ENCODE measurements at places on chromosomes 2 and 18. TPM values are rescaled to one million over a fixed set of nuclear protein-coding genes. Genes with fewer than 3 reads are reported as not detected.
A peak's percentile ranks its signal among the peaks of the same experiment; 100 is the strongest.

GRCh38 chr2:179454443-179455171, 190.0 kb upstream of the SESTD1 start:
- peak; percentile 44 for DNase-seq

GRCh38 chr18:71105078-71105819, 816.4 kb downstream of the SOCS6 start:
- no peak for DNase-seq

DNA sequence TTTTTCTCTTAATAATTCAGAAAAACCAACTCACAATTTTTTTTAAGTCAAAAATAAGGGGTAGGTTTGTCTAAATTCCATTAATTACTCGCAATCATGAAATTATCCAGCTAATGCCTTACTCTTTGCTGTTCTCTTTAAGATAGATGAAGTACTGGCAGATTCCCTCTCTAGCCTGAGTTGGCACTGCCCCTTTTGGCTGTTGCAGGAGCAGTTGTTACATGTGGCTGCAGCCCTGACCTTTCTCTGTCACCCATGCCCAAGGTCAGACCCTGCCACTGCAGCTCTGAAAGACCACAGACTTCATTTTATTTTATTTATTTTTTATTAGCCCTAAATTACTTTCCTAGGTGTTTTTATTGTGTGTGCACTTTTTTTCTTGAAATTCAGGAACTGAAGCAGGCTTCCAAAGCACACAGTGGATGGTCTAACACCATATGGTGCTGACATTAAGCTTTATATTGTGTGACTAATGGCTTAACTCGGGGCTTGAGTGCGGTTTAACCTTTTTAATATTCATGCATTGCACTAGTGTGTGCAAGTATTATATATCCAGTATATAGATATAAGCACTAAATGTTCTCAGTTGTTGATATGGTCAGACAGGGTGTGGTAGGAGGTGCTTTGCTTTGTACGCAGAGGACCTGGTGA, 313.0 kb downstream of the CDH2 start:
- DNase-seq = no peak

DNA sequence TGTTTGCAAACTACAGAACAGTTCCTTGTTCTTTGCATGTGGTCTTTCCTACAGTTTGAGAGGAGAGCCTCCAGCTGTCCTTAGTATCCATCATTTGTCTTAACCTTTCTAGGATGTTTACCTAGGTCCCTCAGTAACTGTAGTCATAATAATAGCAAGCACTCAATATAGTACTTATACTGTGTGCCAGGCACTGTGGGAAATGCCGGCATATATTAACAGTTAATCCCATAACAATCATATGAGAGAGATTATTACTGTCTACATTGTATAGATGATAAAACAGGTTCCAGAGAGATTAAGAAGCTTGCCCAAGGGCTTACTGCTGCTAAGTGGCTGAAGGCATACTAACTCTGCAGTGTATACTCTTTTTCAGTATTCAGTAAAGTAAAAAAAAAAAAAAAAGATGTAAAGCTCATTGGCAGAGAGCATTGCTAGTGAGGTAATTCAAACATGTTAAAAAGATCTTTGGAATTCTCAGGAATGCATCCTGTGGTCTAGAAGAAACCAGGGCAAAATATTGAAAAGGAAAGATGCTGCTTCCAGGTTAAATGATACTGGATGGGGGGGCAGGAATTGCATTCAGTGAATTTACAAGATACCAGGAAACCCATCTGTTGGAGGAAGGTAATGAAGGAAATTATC, 72.3 kb downstream of the SPTBN1 start:
- no peak for DNase-seq

GRCh38 chr2:169397697-169398096, 35.4 kb upstream of the LRP2 start:
- no peak for DNase-seq

- DNase-seq = no peak
These were observed 221.1 kb upstream of the TPO start for GRCh38 chr2:1192121-1192520.

DNA sequence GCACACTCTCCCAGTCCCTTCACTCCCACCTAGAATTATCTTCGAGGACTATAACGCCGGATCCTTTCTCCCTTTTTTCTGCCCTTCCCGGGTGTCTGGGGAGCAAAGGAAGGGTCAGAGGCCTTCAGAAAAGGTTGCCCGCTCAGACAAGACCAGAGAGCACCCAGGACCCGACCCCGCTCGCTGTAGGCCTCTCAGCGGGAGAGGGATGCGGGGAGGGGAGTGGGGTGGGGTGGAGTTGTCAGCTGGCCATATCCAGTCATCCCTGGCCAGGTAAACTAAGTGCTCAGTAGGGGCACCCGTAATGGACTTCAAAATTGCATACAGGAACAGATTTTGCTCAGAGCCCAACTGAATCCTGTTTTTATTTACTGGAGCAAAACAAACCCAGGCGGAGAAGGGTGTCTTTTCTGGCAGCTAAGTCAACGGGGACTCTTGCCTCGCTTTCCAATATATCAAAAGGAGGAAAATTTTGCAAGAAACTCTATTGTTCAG, 65.0 kb downstream of the NOL4 start:
- no peak for DNase-seq

DNA sequence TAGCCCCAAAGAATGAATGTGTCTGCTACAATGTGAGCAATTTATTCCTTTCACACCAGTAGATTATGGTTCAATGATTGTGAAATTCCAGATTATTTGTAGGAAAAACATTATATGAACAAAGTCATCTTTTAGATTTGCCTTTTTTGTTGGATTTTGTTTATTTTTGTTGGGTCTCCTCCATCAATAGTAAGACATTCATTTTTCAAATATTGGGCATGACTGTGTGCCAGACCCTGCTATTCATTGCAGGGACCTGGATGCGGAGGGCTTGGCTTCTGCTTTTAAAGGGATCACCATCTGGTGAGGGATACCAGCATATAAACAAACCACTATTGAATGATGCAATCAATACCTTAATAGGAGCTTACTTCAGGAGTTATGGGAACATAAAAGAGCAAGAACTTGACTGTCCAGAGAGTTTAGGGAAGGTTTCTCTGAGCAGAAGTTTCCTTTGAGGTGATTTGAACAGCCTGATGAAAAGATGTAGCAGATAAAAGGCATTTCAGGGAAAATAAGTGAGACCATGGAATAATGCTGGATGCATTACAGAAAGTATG, 486.7 kb downstream of the EPHA4 start:
- DNase-seq = no peak

GRCh38 chr2:132811148-132811915, 141.3 kb upstream of the LYPD1 start:
- DNase-seq = no peak

GRCh38 chr2:169065422-169065821, 3.9 kb upstream of the DHRS9 start:
- no peak for DNase-seq

DNA sequence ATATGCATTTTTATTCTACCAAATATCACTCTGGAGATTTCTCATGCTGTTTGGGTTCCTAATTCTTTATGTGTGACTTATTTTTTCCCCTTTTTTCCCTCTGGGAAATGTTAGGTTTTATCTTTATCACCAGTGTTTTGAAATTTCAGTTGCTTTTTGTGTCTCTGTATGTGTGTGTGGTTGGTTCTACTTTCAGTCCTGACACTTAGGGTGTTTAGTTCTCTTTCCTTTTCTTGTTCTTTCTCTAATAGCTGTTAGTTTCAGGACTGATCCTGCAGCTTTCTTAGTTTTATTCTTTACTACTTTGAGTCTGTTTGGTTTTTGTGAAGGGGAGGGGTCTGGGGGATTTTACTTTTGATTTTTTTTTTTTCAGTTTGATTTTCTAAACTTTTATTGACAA, 23.1 kb downstream of the PPM1B start:
- DNase-seq = no peak

GRCh38 chr2:53436882-53437281, 330.7 kb upstream of the CHAC2 start:
- DNase-seq = no peak

DNA sequence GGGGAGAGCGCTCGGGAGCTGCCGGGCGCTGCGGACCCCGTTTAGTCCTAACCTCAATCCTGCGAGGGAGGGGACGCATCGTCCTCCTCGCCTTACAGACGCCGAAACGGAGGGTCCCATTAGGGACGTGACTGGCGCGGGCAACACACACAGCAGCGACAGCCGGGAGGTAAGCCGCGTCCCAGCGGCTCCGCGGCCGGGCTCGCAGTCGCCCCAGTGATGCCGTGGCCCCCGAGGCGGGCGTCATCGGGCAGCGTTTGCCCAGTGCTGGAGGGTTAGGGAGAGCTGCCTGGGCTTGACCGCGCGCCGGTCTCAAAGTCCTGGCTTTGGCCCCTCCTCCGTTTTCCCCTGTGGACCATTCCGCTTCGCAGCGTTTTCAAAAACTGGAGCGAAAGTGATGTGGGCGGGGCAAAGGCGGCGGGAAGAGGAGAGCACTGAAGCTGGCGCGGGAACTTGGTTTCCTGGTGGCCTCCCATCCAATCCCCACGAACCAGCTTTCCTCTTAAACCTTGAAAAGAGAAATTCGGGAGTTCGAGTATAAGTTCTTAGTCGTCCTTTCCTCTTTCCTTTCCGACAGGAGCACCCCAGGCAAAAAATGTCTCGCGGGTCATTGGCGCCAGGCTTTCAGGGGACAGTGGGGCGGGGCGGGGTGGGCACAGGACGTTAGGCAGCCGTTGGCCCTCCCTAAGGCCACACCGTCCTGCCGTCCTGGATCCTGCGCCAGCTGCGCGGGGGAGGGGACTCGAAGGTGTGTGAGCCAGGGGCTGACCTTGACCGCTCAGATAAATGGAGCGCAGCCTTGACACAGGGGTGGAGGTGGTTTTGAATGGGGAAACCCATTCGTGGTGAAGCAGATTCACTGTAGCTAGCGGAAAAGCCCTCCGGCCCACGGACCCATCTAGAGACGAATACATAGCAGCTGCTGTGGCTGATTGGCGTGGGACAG, 821 bp downstream of the TYMS start:
- DNase-seq = peak; percentile 42

GRCh38 chr2:9102861-9103662, 99.6 kb upstream of the MBOAT2 start:
- no peak for DNase-seq

DNA sequence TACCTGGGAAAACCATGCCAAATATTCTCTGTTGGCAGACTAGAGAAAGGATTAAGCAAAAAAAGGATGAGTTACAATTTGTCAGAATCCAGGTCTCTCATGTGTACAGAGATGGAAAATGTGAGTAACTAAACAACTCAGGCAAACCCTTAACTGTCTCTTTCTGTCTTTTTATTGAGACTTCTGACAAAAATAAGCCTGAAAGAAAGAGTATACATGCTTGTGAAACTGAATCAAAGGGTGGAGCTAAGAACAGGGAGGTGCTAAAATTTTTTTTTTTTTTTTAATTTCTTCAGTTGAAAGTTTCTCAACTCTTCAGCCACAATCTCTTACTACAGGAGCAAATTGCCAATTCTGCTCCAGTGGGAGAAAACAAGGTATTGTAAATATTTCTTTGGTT, at the start of gene SERPINB10:
SERPINB10 (plus strand) TSS at position 295 of the 400 bp plus-strand sequence. CDS start 7,553 bp downstream, outside the sequence.
- DNase-seq = no peak

DNA sequence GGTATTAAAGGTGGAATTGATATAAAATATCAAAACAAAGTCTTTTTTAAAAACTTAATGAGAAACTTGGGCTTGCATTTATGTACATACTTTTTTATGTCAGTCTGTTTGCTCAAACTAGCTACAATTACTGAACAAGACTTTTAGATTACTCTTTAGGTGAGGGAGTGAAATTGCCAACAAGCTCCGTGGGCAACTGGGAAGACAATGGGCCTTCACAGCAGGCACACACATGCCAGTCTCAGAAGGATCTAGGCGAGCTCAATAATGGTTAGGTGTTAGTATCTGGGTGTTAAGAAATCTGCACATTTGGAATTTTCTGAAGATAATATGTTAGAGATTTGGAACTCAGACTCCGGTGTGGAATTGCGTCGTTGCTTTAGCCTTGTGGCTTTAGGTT, 23.0 kb upstream of the MAL start:
- DNase-seq = no peak

- DNase-seq = no peak
These were observed 146.0 kb upstream of the SOX11 start for GRCh38 chr2:5546181-5546580.

DNA sequence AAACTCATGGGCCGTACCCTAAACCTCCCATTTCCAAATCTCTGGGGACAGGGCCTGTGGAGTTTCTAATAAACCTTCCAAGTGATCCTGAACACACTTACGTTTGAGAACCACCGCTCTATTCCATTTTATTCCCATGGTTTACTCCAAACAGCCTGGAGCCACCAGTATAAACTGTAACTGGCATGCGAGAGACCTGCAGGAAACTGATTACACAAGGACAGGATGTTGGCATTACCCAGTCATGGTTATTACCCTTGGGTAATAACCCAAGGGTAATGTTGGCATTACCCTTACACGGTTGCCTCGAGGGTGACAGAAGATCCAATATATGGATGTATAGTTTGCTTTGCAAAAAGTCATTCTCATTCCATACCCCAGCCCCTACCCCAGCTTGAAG, 37.0 kb upstream of the YPEL5 start:
- no peak for DNase-seq

GRCh38 chr2:2320486-2321199, 10.4 kb downstream of the MYT1L start:
- DNase-seq = no peak

DNA sequence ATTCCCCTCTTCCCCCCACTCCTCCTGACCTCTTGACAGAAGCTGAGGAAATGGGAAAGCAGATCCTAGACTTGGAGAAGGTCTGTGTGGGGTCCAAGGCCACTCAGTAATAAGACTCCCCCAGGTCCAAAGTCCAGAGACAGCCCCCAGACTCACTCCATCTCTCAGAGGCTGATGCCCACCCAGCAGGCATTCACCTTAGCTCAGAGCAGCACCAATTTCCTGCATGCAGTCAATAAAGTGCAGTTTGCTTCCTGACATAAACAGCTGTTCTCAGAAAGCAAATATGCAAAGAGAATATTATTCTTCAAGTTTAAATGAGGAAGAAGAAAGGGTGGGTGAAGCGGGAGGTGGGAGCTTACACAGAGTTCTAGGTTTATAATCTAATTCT, 84.1 kb upstream of the RTN4 start:
- no peak for DNase-seq

- DNase-seq = no peak
These were observed 9.0 kb downstream of the TMEM214 start for GRCh38 chr2:27041752-27042151.

DNA sequence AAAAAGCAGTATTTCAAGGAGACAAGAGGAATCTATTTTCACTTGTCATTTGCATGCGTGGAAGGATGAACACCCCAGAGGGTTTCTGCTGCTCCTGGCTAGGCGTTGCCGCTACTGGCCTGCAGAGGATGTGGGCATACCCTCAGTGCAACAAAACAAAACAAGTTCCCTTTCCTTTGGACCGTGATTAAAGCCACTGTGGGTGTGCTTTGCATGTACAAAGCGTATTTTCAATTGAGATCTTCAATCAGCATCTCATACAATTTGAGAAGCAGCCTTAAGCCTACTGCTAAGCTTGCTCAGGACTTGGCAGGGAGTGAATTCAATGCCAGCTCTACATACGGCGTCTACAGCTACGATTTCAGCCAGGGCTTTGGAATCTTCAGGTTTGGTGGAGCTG, 298.4 kb downstream of the LPIN1 start:
- DNase-seq = no peak

- DNase-seq = no peak
These were observed 96.1 kb upstream of the LMAN1 start for GRCh38 chr18:59454909-59455727.

Gene ARHGAP15
- total RNA-seq = not detected

Gene ANKRD29
- total RNA-seq = 0.58 TPM

Gene PCARE
- total RNA-seq = not detected

Gene CAPN14
- total RNA-seq = 0.15 TPM

Gene GATA6
- total RNA-seq = 18.1 TPM

Gene ZBTB7C
- total RNA-seq = 0.06 TPM

Gene PLGLB2
- total RNA-seq = 0.99 TPM

Gene TEX44
- not detected for total RNA-seq

Gene DPP10
- not detected for total RNA-seq

Gene IRS1
- 4.0 TPM for total RNA-seq

Gene FAM210A
- total RNA-seq = 9.9 TPM

Gene GPR35
- 0.24 TPM for total RNA-seq

Gene TXNDC2
- total RNA-seq = not detected

Measured in glomerular endothelial cell (primary cell).